ENCODE measurements at places on chromosomes 1 and 21.
A peak's percentile ranks its signal among the peaks of the same experiment; 100 is the strongest.

- no peak for DNase-seq
These were observed 133.7 kb upstream of the KCNK1 start for GRCh38 chr1:233480198-233480597.

DNA sequence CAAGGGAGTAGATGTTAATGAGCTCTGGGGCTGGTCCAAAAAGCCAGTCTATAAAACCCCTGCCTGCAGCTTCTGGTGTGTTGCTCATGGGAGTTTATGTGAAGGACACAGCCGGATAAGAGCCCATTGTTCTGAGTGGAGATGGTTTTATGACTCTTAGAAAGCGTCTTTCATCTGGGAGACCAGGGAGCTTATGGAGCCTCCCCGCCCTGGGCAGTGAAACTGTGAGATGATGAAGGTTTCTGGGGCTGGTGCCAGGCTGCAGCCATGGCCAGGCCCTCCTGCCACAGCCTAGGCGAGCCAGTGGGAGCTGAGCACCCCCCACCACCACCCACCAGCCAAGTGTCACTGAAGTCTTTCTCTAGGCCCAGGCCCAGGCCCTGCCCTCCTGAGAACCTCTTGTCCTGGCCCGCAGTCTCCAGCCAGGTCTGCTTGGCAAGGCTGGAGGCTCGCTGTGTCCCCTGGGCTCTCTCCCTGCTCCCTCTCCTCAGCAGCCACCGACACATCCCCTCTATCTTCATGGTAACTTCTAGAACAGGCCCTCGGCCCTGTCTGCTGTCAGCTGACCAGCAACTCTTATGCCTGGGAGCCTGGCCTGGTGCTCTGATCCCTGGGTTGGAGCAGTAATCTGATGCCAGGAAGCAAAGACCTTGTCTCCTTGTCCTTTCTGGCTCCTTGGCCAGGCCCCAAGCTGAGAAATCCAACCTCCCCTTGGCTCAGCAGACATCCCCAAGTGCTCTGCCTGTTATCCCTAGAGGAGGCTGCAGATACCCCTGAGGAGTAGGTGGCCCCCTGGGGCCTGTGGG, 7.6 kb upstream of the ARHGEF10L start:
- DNase-seq = peak; percentile 10

GRCh38 chr1:211036381-211037060, 97.4 kb downstream of the KCNH1 start:
- no peak for DNase-seq

DNA sequence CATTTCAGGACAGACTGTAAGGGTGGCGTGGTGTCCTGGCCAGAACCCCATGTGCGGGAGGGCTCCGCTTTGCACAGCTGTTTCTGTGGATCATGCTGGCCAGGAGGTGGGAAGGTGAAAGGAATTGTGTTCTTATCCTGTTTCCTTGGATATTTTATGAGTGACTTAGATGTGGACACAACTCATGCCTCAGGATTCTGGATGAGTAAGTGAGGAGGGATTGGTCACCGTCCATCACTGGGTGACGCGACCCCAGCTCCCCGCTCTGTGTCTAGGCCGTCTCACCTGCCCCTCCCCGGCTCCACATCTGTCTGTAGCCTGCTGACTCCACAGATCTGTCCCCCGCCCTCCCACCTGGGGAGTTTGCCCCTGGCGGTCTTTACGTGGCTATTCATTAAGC, 48.8 kb downstream of the PIK3CD start:
- no peak for DNase-seq

DNA sequence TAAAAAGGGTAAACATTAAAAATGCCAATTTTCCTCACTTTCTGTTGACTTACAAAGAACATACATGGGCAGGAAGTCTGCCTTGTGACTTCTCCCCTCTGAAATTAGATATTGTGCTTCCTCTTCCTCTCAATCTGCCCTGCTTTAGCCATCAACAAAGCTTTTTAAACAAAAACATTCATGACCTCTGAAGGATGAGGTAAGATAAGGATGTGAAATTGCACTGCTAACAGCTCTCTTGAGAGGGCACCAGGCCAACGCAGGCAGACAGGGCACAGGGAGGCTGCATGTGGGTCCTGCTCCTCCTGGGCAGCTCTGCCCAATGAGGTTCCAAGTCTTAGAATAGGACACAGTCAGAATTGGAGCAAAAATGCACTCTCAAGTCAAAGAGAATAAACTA, 62.1 kb downstream of the DEGS1 start:
- DNase-seq = no peak

DNA sequence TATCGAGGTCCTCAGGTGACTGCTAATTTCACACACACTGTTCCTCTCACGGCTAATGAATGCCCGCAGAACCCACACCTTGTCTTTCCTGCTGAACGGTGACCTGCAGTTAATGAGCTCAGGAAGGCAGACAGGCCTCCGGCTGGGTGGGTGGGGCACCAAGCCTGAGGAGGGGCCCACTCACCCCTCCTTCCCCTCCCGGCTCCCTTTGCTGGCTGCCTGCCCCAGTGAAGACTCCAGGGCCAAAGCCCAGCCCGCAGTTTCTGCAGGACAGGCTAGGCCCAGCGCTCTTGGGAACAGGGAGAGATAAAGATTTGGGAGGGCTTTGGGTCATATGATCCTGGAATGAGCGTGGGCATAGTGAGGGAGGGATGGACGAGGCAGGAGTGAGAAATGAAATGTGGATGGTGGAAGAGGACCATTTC, 26.4 kb downstream of the FOXO6 start:
- no peak for DNase-seq

DNA sequence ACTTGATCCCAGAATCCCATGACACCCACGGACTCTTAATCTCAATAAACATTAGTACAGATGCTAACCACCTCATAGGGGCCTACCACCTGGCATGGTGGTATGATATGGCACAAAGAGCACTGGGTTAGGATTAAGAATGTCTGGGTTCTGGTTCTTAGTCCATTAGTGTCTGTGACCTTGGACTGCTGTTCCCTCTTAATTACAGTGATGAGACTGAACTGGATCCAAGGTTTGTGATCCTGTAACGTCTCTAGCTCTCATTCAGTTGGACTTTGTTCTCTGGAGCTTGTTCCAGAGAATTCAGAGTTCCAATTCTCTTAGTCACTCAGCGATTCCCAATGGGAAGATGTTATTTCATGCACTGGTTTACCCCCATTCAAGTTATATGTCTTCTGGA, 23.6 kb upstream of the PIGC start:
- DNase-seq = no peak

DNA sequence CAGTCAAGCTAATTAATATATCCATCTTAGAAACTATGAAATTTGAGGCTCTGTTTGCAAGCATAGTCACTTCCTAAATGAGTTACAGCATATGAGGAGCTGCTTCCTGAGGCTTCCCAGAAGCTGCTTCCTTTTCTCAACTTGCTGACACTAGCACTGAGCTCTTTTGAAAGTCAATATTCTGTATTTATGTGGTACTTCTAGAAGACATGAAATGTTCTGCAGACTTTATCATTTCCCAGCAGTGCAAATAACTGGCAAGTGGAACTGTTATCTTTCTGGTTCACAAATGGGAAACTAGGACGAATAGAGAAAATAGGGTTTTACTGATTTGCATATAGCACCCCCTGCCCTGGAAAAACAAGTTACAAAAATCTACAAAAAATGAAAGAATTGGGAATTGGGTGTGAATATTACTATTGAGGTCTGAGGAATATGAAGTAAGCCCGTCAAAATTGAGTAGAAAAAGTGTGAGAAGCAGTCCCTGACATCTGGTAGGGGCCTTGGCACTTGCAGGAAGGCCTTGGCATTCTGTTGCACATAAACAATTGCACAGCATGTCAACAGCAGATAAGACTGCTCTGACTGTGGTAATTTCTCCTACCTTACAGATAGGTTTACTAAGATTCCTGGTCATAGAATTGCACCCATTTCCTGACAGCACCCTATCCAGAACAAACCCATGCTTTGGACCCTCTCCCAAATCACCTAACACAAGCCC, 7.1 kb downstream of the GIPC2 start:
- no peak for DNase-seq

GRCh38 chr1:109112652-109113285, 1.1 kb upstream of the ELAPOR1 start:
- peak; percentile 76 for DNase-seq

GRCh38 chr1:202160377-202160940, at the start of gene PTPN7:
Gene PTPN7, minus strand, starts transcription at chr1:202160602. Its CDS starts 1,200 bp downstream, at chr1:202159402.
- DNase-seq = no peak

All from NCI-H187 treated with DMSO at 0.1 percent for 48 hours (cell line).